Right atrium auricular region (tissue), 2 donors: ENCODE measurements at places on chromosomes 6 and 20. TPM values are rescaled to one million over a fixed set of nuclear protein-coding genes. Genes with fewer than 3 reads are reported as not detected.

DNA sequence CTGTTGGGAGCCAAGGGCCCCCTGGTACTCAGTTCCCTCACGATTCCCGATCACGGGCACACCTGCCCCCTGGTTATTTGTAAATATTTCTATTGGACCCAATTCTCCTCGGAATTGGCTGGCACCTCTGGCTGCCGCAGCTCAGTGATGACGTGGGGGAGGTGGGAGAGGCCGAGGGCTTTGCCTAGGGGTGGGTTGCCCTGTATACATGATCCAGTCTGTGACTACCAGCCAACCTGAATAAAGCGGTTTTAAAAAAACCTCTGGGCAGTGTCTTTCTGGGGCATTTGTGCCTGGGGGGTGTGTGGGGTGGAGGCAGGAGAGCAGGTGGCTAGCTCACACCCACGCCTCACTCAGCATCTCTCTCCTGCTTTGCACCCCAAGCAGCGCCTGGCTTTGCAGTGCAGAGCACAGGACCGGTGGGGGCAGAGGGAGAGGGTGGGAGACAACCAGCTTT, 42.2 kb downstream of the VSTM2L start:
- no peak for DNase-seq

DNA sequence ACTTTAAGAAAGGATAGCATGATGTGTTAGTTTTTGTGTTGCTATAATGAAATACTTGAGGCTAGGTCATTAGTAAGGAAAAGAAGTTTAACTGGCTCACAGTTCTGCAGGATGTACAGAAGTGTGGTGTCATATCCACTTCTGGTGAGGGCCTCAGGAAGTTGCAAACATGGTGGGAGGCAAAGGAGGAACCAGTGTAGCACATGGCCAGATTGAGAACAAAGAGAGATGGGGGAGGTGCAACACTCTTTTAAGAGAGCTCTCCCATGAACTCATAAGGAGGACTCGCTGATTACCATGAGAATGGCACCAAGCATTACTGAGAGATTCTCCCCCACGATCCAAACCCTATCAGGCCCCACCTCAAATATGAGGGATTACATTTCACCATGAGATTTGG, 265.4 kb downstream of the RIMS1 start:
- no peak for DNase-seq

- no peak for DNase-seq
Observed at GRCh38 chr6:13368731-13369115, 40.4 kb upstream of the TBC1D7 start.

BLOC1S5 gene
- 7.3 TPM for total RNA-seq
